ENCODE measurements at places on chromosomes 2 and 18. TPM values are rescaled to one million over a fixed set of nuclear protein-coding genes. Genes with fewer than 3 reads are reported as not detected.

DNA sequence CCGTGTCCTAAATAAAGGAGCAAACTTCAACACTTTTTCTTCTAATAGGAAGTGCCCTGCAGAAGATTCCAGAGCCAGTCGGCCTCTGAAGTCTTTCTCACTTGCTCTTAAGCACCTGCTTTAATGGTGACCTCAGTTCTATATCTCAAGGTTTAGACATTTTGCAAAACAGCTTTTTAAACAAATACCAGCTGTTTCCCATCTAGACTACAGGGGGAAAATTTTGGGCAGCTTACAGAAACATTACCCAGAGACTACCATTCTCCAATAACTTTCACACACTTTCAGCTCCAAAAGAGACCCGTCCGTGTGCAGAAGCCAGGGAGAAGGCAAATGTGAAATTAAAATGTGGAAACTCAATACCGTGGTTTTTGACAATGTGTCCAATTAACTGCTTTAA is 285.3 kb upstream of the CCDC68 start:
- no peak for DNase-seq

DNA sequence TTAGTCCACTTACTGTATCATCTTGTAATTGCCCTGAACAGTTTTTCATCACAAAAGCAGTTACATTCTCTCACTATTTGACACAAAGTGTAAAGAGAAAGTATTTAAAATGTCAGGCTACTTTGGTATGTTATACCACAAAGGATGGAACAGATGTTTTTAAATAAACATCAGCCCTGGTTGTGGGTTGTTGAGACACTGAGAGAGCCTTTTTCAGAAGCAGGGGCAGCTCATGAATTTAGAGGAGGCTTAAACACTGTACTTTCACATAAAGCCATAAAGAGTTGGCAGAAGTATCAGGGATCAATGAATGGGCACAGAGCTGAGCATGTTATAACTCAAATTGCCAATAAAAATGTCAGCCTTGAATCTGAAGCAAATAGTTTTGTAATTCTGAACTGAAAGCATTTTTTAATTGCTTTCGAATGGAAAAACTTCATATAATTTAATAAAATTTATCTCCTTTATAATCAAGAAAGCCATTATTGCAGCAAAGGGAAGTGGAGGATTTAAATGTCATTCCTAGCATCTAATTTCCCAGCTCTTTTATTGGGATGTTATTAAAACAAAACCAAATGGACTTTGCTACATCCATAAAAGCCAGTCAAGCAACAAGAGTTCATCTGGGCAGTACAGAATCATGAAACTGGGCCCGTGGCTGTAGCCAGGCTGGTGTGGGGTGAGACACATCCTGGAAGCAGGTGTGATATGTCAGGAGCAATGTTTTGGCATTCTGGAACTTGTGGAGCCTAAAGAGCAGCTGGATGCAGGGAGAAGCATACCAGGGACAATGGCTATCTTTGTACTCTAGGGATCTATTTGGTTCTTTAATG is 95.1 kb upstream of the NT5C1B start:
- no peak for DNase-seq

GRCh38 chr18:63523660-63524059 is 18.5 kb upstream of the SERPINB12 start:
- DNase-seq = no peak

GRCh38 chr2:112154246-112155117 is 16.3 kb downstream of the FBLN7 start:
- no peak for DNase-seq

ANTXR1 gene
- polyA plus RNA-seq = 3.5 TPM

OBSL1 gene
- 32.0 TPM for polyA plus RNA-seq
